ENCODE measurements at places on chromosomes 5 and 9.

DNA sequence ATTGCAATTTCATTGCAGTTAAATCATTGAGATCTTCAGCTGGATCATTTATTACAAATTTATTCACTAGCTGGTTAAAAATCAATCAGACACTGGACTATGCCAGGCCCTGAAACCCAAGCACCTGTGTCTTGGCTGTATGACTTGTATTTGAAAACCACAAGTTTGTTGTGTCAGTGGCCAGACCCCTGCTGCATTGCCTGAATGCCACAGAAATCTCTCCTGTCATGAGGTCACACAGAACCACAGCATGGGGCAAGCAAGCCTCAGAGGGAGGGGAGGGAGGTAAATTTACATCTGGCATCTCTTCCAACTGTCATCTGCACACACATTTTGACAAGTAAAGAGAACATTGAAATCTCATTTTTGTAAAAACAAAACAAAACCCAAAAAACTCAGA is 90.0 kb downstream of the ARRDC3 start:
- DNase-seq: no peak

GRCh38 chr9:112193572-112194288 is 18.6 kb upstream of the SUSD1 start:
- no peak for DNase-seq

DNA sequence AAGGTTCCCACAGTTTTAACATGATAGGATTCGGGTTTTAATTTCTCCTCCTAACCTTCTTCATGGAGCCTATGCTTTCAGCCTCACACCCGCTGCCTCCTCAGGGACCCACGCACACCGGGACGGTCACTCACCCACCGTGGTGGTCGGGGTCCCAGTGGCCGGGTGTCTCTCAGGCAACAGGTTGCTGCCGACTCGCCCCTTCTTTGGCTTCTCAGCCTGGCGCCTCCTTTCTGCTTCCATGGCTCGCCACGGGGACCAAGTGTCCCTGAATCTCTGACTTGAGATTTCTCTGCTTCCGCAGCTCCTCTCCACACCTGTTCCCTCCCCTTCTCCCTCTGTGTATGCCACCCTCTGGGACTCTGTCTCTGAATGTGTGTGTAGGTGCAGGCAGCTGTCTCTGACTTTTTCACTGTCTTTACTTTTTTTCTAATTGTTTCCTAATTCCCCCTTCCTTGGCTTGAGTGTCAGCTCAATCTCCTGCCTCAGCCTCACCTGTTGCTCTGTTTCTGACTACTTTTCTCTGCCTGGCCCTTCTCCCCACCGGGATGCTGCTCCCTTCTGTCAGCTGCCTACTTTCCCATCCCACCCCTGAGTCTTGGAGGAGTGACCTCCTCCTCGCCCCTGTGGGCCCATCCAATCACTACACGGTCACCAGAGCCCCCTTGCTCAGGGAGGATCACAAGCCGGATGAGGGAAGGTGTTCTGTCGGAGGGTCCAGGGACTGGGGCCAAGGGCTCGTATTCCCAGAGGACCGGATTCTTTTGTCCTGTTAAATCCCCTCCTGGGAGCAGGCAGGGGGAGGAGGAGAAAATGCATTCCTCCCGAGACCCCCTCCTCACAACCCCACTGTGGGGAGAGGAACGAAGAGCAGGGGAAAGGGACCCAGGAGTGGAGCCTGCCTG is at the start of gene PROP1:
Gene PROP1 (minus strand): TSS at position 552 of the 905 bp plus-strand sequence. CDS start 309 bp downstream, at position 243.
- DNase-seq: no peak

- DNase-seq: no peak
Measured at GRCh38 chr5:83776437-83777031, 55.9 kb upstream of the HAPLN1 start.

GRCh38 chr5:151923866-151924476 is 680 bp downstream of the GLRA1 start:
- DNase-seq: peak; percentile 44

Data from NCI-H774 (cell line).